Right renal pelvis (tissue), 4 donors: ENCODE measurements at places on chromosomes 16 and 17. TPM values are rescaled to one million over a fixed set of nuclear protein-coding genes. Genes with fewer than 3 reads are reported as not detected.

The XAF1 gene
- polyA plus RNA-seq, result 7.6 TPM

GRCh38 chr17:13793951-13794350, 192.2 kb upstream of the HS3ST3A1 start:
- no peak for DNase-seq

GRCh38 chr16:70715860-70716357, 30.1 kb upstream of the MTSS2 start:
- DNase-seq, result no peak

- no peak for DNase-seq
Observed at GRCh38 chr16:30669026-30669902, 11.0 kb downstream of the FBRS start.
